ENCODE measurements at places on chromosomes 16 and 17.

GRCh38 chr17:10155371-10156076 lies 42.9 kb downstream of the GAS7 start:
- DNase-seq = no peak

- no peak for DNase-seq
These were observed 5.2 kb downstream of the PRSS53 start for GRCh38 chr16:31083556-31083955.

GRCh38 chr16:65658787-65659220 lies 536.9 kb upstream of the CDH11 start:
- no peak for DNase-seq

GRCh38 chr16:87498324-87499188 lies 5.7 kb upstream of the ZCCHC14 start:
- no peak for DNase-seq

- DNase-seq = no peak
These were observed 14.3 kb downstream of the MBTD1 start for GRCh38 chr17:51245535-51245934.

DNA sequence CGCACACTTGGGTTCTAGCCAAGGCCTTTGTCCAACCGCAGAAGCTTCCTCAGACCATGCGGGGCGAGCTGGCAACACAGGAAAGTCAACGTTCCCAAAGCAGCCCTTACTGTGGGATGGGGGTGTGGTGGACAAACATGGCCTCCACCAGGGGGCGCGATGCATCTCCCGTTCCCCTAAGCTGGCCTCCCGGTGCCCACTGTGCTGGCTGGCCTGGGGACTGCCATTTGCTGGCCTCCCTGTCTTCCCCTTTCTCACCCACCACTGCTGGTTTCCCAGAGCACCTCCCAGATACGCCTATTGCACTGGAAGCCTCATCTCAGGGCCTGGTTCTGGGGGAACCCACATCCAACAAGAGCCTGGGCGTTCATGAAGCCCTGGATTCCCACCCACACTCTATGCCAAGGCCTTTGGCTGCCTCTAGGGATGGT lies 145.3 kb downstream of the IRF8 start:
- DNase-seq = peak; percentile 65

- DNase-seq = no peak
These were observed 17.3 kb upstream of the PSMC5 start for GRCh38 chr17:63809970-63810369.

- no peak for DNase-seq
These were observed 107.3 kb downstream of the OR1D5 start for GRCh38 chr17:2955931-2956582.

DNA sequence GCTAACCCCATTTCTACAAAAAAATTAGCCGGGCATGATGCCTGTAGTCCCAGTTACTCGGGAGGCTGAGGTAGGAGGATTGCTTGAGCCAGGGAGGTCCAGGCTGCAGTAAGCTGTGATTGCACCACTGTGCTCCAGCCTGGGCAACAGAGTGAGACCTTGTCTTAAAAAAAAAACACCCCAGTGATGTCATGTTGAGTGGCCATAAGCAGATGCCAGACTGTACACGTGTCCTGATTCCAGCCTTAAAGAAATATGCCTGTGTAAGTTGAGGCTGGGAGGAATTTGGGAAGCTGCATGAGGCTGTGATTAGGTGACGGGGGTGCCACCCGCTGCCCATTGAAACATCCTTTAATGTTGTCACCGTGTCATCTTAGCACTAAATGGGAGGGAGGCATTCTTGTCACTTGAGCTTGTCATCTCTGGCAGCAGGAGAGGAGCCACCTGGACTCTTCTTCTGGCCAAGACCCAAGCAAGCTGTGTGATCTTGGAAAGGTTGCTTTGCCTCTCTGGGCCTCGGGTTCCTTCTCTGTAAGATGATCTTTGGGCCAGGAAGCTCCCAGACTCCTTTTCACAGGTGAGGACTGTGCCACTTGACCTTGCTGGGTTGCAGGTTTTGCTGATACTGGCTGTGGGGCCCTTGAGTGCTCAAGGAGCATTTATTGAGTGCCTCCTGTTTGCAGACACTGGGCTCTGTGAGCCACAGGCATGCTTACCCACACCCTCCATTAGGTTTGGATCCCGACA lies 98.3 kb upstream of the CIBAR2 start:
- no peak for DNase-seq

GRCh38 chr17:62652251-62653001 lies 25.0 kb downstream of the MRC2 start:
- no peak for DNase-seq
